ENCODE measurements at places on chromosomes 12 and 14.

GRCh38 chr12:57726151-57726883, 12.2 kb downstream of the AGAP2 start:
- peak; percentile 29 for DNase-seq

DNA sequence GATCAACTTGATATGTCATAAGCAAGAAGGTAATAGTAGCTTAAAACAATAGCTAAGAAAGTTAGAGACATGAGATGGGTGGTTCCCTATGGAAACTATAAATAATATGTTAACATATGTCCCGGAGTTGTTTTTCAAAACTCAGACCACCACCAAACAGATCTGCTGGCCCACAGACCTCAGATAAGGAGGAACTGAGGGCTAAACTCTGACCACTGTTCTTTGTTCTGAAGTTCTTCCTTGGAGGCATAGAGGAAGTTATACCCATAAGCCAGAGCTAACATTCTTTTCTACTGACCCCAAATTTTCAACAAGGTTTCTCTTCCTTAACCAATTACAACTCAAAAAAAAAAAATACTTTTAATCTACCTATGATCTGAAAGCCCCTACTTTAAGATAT, 156.1 kb upstream of the FSCB start:
- DNase-seq: no peak

- DNase-seq: no peak
Measured at GRCh38 chr12:69837657-69838415, 12.8 kb downstream of the MYRFL start.

DNA sequence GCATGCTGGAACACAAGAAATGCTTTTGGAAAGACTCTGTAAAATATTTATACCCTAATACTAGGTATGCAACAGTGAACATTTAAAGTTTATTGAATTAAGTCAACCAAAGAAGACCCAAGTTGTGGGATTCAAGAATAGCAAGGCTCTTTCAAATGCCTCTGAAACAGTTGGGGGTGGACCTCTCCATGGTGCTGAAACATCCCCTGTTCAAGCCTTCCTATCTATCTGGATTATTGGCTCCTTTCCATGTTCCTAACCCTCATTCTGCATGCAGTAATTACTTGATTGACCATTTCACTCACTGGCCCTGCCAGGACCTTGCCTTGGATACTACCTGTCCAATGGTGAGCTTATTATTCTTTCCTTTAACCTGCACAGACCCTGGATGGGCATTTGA, 349.7 kb downstream of the NRXN3 start:
- no peak for DNase-seq

GRCh38 chr12:123075646-123076171, 75.2 kb downstream of the PITPNM2 start:
- DNase-seq: no peak

- no peak for DNase-seq
Measured at GRCh38 chr14:99596071-99596627, 7.9 kb downstream of the CCDC85C start.

- no peak for DNase-seq
Measured at GRCh38 chr12:9083793-9084192, 31.9 kb downstream of the A2M start.

DNA sequence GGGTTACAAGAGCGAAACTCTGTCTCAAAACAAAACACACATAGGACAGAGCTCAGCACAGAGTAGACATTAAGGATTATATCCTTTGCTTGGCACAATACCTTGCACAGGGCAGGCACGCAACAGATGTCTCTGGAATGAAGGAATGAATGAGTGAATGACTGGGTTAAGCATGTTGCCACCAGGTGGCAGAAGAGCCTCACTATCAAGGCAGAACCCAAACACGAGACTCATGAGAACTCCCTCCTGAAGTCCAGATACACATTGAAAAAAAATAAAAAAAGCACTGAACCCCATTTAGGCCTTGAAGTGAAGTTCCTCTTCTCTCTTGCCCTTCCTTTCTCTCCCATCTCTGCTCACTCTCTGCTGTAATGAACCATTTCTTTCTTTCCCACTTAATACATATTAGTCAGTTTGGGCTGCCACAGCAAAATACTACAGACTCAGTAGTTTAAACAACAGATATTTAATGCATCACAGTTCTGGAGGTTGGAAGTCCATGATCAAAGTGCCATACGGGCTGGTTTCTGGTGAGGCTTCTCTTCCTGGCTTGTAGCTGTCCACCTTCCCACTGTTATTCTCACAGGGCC, 26.6 kb upstream of the LTA4H start:
- peak; percentile 50 for DNase-seq

DNA sequence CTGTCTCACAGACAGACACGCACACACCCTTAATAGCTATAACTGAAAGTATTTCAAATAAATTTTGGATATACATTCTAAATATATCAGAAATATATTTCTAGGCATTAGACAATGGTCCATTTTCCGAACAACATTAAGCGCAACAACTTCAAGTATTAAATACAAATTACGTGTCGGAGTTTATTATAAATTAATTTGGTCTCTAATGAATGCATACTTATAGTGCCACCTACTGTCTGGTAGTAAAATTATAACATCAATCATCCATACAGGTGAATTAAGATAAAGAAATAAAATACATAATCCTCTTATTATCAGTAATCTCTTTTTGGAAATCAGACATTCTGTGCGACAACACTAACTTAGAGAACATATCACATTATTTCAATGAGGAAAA, 27.2 kb upstream of the CMAS start:
- DNase-seq: no peak
